Natural killer cell treated with Interleukin-12 subunit alpha and Interleukin-12 subunit beta and Interleukin-15 and Interleukin-18, amount 100 ng/mL, for 72 hours (primary cell): ENCODE measurements at places on chromosomes 3 and 15. TPM values are rescaled to one million over a fixed set of nuclear protein-coding genes. Genes with fewer than 3 reads are reported as not detected.

DNA sequence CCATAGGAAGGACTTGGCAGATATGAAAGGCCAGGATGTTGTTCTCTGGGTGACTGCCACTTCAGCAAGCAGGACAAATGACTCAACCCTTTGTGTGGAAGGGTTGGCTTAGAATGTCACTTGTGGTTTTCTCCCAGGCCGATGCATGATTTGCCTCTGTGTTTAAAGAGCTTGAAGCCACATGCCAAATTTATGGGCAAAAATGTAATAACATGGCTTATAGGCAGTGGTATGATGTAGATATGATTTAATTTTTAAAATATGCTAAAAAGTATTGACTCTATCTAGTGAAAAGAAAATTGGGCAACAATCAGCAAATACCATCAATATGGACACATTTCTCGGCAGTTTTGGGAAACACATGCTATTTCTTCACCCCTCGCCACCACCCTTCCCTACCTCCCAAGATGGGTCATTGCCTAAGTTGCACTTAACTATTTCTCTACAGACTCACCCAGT lies 114.6 kb downstream of the CYP19A1 start:
- DNase-seq: no peak

- no peak for DNase-seq
Observed at GRCh38 chr3:10981961-10982360, 10.6 kb upstream of the SLC6A1 start.

DNA sequence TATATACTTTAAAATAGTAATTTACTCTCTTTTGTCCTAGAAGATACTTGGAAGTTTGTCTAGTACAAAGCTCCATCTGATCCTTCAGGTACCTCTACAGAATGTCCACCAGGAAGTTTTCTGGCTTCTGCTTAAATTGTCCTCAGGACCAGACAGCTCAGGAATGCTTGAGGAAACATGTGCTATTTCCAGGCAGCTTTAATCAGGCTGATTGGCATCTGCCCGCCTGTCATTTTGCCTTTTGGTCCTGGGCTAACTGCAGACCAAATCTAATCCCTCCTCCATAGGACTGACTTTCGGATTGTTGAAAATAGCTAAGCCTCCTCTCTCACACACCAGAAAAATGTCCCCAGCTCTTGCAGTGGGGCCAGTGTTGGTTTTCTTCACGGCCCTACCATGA lies 113.4 kb upstream of the RGMA start:
- no peak for DNase-seq

- no peak for DNase-seq
Observed at GRCh38 chr3:168653255-168653654, 557.5 kb upstream of the GOLIM4 start.

- DNase-seq: no peak
Observed at GRCh38 chr3:38124324-38125122, 12.4 kb downstream of the ACAA1 start.

GRCh38 chr15:94587113-94587512 lies 355.8 kb downstream of the MCTP2 start:
- DNase-seq: no peak

- DNase-seq: no peak
Observed at GRCh38 chr3:183328164-183328563, 75.1 kb downstream of the B3GNT5 start.

- DNase-seq: no peak
Observed at GRCh38 chr3:130671545-130672312, 74.9 kb downstream of the PIK3R4 start.

DNA sequence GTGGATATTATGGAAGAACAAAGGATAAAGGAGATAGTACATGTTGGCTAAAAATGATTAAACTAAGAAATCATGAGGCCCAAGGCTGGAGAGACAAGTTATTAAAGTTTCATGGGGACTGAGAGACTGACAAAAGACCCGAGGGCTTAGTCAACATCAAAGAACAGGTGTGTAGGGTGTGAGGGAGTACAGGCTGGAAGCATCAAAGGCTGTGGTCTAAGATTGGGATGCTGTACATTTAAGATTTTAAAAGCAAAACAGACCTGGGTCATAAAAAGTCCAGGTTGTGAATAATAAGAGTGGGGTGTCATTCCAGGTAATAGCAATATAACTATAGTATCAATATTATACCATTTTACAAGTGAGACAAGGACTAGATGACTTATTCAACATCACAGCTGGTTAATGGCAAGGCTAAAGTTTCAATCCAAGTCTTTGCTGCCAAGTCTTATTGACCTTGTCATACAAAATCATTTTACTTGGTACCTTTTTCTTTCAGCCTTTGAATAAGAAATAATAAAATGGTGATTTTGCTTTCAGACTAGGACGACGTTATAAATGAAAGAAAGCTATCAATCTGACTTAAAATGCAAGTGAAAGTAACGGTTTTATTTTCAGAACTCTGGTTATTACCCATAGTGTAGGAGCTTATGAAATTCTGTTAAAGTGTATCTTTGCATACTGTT lies 211.6 kb downstream of the TNIK start:
- no peak for DNase-seq

TEX9 gene
- total RNA-seq: 0.57 TPM

C2CD4A gene
- not detected for total RNA-seq

SOX14 gene
- total RNA-seq: not detected

RBM15B gene
- total RNA-seq: 36.0 TPM
